Brain (organoid and tissue), 16 donors: ENCODE measurements at places on chromosomes 1 and 21.

GRCh38 chr1:112513112-112513870 lies 4.5 kb downstream of the WNT2B start:
- no peak for DNase-seq

DNA sequence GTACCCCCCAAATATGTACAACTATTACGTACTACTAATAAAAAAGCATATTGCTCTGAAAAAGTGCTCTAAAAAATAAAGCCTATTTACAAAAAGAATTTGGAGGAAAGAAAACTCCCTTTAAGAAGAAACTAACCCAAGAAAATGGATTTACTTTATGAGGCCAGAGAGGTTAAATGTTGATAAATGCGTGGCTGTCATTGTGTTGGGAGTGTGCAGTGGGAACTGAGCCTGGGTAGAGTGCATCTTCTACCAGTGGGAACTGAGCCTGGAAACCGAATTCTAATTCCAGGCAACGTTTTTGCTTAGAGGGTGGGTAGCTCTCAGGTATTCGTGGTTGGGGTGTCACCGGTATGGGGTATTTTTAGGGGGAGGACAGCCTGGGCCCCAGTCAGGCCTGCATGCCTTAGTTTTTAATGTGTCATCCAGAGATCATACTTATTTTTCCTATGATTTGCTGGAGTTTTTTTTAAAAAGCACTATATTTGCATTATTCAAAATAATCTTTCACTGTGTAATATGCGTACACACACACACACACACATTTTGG lies 24.1 kb upstream of the RNF187 start:
- no peak for DNase-seq

GRCh38 chr1:185279571-185279970 lies 37.5 kb downstream of the IVNS1ABP start:
- DNase-seq: no peak

GRCh38 chr1:190597294-190597693 lies 119.6 kb upstream of the BRINP3 start:
- no peak for DNase-seq

DNA sequence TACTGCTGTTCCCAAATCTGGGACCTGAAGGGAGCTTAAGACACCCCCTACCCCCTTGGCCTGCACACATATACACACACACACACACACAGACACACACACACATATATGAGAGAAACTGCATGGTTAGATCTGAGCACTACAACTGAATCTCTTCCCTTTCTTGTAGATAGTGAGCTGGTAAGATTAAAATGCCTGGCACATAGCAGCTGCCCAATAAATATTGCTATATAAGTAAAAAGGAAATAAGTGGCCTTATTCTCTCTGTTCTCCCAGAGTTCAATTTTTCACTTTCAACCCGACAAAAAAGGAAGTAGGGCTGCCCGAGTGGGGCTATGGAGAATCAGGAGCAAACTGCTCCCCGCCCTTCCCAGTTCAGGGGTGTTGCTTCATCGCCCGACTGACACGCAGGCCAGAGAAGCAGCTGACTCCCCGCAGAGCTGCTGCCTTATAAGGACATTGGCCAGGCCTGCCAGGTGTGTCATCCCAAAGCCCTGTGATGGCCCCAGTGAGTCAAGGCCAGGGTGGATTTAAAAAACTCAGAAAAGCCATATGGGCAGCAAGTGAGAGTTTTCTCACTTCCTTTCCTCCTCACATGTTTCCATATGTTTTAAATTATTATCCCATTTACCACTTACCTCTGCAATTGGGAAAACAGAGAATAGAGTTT lies 106.5 kb upstream of the SLC44A3 start:
- DNase-seq: no peak

DNA sequence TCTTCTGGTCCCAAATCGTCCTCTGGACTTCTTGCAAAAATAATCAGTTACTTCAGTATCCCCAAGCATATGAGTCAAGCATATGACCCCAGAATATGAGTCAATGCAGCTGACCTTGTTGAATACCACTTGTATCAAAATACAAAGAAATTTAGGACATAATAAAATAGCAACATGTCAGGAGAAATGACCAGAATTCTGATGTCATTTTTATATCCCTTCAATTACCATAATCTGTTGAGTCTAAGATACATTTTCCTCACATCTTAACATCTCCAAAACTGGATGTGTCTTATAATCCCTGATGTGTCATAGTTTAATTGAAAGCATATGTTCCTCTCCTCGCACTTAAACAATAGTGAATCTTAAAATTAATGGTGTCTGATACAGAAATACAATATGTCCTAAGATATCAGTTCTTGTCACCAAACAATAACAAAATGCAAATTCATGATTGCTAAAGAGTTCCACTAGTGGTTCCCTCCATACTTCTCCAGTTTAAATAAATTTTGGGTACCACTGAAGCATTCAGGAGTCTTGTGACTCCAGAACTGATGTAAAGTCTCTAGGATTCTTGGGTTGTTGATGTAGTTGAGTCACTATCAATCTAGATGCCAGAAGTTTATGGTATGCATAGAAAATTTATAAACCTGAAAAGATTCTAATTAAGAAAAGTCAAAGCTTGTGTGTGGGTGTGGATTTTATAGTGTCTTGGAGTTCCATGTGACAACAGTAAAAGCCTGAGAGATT lies 41.8 kb downstream of the KIFAP3 start:
- no peak for DNase-seq

DNA sequence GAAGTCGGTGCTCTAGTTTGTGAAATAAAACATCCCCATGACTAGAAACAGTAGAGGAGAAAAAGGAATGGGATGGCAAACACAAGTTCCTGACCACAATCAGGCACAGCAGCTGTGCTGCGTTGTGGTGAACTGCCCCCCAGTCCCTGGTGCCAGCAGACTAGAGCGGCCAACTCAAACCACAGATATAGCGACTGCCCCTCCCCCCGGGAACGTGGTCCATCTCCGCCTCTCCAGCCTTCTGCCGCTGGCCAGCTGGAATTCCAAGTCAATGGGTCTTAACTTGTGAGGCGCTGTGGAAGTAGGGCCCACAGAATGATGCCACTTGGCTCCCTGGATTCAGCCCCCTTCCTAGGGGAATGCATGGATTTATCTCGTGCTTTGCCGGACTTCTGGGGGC lies 41.6 kb upstream of the ZNF678 start:
- DNase-seq: no peak

- DNase-seq: no peak
These were observed 50.3 kb downstream of the HIVEP3 start for GRCh38 chr1:41868241-41868998.

- no peak for DNase-seq
These were observed 1.6 kb downstream of the PAX7 start for GRCh38 chr1:18632218-18632588.

DNA sequence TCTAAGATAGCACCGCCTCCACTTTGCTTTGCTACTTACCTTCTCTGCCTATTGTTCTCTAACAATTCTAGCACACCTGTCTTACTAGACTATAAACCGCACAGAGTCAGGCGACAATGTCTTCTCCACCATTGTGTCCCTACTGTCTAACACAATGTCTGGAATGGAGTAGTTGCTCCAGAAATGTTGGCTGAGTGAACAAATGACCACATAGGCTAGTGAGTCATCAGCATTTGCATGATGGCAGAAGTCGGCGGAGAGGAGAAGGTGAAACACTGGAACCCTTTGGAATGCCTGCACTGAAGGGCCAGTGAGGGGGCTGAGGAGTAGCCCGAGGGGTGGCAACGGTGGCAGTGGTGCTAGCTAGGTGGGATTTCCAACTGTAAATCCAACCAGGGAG lies 14.0 kb upstream of the PABPC4 start:
- no peak for DNase-seq

GRCh38 chr1:221683681-221684080 lies 58.2 kb downstream of the DUSP10 start:
- DNase-seq: no peak

DNA sequence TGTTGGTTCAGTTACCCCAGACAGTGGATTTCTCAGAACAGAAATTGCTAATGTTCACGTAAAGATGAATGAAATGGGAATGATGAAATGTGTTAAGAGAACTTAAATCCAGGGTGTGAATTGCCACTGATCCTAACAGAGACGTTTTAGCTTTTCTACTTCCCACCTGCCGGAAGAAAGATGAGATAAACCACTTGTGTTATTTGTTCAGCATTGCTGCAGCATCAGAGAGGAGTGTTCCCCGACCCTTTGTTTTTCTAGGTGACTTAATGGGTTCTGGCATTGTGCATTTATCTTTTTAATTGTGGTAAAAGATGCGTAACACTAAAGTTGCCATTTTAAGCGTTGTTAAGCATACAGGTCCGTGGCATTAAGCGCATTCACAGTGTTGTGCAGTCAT lies 122.3 kb downstream of the GALNT2 start:
- no peak for DNase-seq

- no peak for DNase-seq
These were observed 1.4 kb upstream of the KRTAP10-4 start for GRCh38 chr21:44571844-44572782.

GRCh38 chr1:215007880-215008279 lies 74.7 kb upstream of the KCNK2 start:
- no peak for DNase-seq

GRCh38 chr1:237416924-237417655 lies 375.1 kb downstream of the RYR2 start:
- peak; percentile 68 for DNase-seq

GRCh38 chr21:42829954-42830353 lies 49.4 kb downstream of the WDR4 start:
- DNase-seq: no peak

DNA sequence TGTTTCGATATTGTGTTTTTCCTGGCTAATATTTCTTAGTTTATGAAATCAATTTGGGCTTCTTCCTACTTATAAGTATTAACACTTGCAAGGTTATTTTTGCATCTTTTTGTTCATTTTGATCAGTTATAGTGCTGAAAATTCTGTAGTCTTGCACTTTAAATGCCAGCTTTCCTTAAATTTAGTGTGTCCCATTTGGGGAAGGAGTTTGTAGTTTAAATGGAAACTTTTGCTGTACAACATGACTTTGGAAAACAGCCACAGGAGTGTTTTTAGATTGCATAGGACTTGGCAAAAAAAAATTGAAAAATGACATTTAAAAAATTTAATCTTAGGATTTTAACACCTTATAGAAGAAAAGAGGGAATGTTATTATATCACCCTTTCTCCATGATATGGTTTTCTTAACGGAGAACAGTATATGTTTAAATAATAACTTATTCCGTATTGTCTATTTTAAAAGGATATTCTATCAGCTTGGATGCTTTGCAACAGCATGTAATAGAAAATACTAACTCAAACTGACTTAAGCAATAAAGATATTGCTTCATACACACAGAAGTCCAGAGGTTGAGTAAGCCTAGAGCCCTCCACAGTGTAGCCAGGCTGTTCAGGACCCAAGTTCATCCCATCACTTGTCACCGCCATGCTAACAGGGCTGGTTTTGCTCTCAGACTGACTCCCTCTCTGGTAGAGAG lies 53.8 kb downstream of the LYPLAL1 start:
- no peak for DNase-seq

DNA sequence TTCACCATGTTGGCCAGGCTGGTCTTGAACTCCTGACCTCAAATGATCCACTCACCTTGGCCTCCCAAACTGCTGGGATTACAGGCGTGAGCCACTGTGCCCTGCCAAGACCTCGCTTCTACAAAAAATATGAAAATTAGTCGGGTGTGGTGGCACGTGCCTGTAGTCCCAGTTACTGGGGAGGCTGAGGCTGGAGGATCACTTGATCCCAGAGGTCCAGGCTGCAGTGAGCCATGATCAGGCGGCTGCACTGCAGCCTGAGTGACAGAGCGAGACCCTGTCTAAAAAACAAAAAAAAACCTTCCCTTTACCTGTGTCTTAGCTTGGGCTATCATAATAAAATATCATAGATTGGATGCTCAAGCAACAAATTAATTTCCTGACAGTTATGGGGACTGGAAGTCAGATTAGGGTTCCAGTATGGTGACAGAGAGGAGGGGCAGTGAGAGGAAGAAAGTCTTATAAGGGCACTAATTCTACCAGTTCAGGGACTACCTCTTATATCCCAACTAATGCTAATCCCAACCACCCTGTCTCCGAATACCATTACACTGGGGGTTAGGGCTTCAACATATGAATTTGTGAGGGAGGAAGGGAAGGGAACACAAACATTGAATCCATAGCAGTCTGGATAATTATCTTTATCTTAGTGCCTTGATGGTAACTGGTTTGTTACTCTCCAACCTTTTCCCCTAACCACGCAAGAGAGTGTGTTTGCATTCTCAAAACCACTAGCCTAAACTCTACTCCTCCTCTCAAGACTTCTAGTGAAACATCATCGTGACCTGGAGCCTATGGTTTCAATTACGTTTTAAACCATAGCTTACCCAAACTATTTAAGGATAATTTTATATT lies 1.0 kb upstream of the NAXE start:
- no peak for DNase-seq

DNA sequence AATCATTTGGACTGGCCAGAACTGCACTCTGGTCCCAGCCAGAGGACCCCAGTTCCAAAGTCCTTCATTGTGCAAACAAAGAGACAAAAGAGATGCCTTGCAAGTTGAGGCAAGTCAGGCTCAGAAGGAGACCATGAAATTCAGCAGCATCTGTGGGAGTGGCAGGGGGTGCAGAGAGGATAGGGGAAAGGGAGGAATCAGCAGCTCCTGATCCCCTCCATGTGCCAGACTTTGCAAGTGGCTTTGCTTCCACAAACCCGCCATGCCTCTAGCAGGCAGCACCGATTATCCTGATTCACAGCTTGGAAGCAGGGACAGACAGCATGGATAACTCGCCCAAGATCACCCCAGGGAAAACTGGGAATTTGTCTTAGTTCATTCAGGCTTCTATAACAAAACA lies 2.1 kb upstream of the CAPN9 start:
- no peak for DNase-seq

DNA sequence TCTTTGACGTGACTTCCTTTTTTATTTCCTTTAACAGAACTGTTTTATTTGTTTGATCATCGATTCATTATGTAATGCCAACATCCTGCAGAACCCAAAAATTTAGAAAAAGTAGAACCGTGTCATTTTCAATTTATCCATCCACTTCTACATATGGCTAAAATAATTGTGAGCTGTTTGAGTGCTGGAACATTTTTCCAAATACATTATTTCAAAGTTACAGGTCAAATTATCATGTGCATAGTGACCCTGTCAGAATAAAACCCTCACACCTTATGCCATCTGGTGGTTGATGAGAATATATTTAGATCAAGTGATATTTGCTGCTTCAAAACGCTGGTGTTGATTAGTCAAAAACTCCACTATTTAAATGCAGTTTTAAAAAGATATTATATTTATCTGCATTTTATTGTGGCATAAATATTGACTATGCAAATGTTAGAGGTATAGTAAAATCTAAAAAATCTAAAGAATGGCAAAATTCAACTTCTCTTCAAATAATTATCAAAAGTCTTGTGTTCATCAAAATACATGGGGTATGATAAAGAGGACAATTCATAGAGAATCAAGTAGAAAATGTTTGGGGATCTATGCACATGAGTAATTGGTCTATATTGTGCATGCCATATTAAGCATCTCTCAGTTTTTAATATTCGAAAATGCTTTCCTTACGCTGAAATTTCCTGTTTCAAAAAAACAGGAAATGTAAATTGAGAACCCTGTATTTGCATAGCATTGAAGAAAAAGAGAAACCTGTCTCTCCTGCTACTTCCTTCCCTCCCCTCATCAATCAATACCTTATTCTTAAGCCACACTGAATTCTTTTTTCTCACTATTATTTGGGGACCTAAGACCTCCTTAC lies 39.7 kb downstream of the UBE2U start:
- DNase-seq: peak; percentile 71

- DNase-seq: peak; percentile 37
These were observed 10.5 kb downstream of the KIAA1614 start for GRCh38 chr1:180923021-180923841.
